ENCODE measurements at places on chromosomes 5 and 9. TPM values are rescaled to one million over a fixed set of nuclear protein-coding genes. Genes with fewer than 3 reads are reported as not detected.

Gene IL13
- not detected for total RNA-seq

- DNase-seq = no peak
Observed at GRCh38 chr5:122077366-122078115, 518 bp downstream of the LOX start.

DNA sequence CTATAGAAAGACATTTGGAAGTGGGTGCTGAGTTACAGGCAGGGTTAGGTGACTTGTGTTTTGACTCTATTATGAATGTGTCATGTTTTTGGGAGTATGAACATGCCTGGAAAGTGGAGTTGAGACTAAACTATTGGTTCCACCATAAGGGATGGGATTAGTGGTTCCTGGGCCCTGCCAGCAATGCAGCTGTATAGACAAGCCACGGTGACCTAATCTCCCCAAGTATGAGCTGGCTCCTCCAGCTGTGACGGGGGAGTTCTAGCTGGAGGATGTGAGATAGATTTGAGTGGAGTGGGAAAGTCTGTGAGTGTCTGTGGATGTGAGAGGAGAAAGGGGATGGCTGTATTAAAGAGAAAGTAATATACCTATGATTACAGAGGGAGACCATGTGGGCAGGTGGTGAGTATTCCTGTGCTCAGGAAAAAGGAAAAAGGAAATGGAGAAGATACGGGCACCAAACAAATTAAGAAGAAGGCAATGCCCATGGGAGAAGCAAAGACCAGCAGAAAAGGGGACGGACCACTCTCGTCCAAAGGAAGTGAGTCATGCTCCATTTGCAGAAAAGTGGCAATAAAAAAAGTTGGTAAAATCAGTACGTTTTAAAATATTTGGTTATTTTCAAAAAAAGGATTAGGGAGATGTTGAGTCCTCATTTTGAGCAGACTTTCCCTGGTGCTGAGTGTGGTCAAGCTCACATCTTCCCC lies 48.3 kb upstream of the ICE1 start:
- DNase-seq = no peak

- DNase-seq = no peak
Observed at GRCh38 chr9:4117835-4118610, 181.8 kb downstream of the GLIS3 start.

Gene PCDHA3
- total RNA-seq = not detected

Gene SLC24A2
- total RNA-seq = not detected

DNA sequence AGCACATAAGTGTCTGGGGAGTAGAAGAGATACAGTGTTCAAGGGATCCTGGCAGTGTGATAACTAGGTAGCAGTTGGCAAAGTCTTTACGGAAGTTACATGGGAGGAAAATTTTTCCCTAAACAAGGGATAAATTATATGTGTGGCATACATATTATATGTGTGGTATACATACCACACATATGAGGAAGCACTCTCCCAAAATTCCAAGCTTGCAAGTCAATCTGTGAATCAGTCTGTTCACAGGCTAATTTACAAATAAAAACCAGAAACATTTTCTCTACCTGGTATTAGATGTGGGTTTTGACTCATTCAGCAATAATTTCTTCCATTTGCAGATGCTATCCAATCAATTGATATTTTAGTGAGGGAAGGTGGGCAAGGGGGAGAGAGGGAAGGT lies 110.0 kb downstream of the ISOC1 start:
- DNase-seq = no peak

- no peak for DNase-seq
Observed at GRCh38 chr5:157326440-157327005, 60.6 kb downstream of the CYFIP2 start.

DNA sequence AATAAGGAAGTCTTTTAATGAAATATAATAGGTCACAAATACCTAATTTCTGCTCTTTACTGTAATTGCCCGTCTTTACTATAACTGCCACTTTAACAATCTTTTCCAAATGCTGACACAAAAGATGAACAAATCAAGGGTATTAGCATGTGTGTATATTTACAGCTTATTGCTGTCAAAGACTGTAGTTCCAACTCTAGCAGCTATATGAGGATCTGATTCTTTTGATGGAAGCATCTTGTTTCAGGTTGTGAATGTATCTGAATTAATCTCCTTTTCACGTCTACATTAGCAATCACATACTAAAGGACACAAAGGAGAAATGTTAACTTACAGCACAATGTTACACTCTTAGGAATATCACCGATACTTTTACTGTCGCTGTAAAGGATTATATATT lies 27.9 kb downstream of the RFX3 start:
- DNase-seq = no peak

All from NCI-H460 (cell line).